ENCODE measurements at places on chromosomes 1 and 21. TPM values are rescaled to one million over a fixed set of nuclear protein-coding genes. Genes with fewer than 3 reads are reported as not detected.

DNA sequence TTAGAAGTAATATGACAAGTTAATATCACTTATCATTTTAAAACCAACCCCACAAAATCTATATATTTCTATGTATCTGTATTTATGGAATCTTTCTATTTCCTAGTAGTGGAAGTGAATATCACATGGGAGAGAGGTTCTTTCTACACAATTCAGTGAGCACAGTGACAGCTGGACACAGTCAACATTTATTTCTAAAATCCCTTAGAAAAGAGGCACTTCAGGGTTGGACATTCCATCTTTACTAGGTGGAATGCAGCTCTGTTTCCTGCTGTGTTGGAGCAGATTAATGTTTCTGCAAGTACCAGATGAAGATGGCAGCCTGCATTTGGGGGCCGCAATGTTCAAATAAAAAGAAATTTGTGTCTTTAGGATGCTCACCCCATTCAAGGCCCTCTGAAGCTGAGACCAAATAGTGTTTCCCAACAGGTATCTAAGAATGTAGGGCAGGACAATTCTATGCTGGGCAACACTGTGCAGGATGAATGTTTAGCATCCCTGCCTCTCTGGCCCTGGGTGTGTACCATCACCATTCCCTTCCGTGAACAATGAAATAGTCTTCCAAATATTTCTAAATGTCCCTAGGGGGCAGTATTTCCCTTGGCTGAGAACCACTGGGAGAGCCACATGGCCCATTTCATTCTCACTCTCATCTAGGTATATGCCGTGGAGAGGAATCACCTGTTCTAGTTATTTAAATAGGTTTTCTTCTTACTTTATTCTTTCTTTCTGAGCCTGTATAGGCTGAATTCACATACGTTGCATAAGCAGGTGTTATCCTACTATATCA, 394.8 kb downstream of the PRDM2 start:
- DNase-seq: peak; percentile 63

Gene SYCP1
- not detected for total RNA-seq

DNA sequence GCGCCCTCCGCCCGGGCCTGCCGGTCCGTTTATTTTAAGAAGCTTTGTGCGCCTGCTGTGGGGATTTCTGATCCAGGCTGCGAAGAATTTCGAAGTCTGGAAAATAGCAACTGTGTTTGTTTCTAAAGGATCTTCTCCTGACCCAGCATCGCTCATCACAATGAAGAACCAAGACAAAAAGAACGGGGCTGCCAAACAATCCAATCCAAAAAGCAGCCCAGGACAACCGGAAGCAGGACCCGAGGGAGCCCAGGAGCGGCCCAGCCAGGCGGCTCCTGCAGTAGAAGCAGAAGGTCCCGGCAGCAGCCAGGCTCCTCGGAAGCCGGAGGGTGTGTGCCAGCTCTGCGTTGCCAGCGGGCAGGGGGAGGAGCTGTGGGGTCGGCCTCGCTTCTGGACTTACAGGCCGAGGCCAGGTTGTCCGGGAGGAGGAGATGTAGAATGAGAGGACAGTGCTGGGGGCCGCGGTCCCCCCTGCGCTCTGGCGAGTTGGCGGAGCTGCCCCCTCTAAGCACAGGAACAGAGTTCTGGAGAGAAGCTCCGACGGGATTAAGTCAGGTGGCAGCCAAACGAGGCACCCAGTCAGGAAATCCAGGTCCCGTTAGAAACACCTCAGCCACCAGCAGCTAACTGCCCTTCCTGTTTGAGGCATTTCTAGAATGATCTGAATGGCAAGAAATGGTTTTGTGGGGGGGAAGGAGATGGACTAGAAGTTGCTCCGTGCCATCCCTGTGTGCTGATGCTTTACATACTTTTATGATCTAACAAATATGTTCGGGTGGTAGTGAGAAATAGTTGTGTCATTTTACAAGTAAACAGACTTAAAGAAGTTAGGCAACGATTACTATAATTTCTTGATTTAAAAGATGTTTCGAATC, 948 bp downstream of the TXLNA start:
- peak; percentile 56 for DNase-seq

Gene HCRTR1
- total RNA-seq: not detected

Gene C1QB
- 0.51 TPM for total RNA-seq

DNA sequence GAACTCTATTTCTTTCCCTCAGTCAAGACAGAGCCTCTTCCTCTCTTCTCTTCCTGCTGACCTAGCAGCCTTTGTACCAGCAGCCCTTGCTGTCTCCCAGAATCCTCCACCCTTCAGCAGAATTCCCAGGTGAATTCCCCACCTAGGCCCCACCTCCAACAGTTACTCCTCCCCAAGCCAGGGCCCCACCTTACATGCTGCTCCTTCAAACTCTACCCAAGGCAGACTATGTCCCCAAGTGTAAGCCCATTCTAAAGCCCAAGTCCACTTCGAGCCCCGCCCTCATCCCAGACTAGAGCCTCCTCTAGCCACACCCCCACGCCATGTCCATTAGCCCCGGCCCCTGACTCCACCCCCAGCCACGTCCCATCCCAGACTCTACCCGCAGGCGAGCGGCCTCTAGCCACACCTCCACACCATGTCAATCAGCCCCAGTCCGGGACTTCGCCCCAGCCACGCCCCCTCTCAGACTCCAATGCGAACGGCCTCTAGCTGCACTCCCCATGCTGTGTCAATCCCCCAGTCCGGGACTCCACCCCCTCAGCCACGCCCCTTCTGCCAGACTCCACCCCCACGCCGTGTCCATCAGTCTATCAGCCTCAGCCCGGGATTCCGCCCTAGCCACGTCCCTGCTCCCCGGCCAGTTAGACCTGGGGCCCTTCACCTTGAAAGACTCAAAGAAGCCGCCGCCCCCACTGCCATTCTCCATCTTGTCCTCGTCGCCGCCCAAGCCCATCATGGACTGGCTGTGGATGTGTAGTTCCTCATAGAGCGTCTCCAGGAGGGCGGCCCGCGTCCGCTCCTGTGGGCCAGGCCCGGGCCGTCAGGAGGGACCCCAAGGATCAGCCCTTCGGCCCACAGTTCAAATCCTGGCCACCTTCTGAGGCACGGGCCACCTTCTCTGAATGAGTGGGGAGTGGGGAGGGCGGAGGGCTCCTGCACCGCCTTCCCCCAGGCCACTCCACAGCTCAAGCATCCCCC, 61.3 kb downstream of the RAP1GAP start:
- DNase-seq: peak; percentile 100

Gene ADORA3
- not detected for total RNA-seq

DNA sequence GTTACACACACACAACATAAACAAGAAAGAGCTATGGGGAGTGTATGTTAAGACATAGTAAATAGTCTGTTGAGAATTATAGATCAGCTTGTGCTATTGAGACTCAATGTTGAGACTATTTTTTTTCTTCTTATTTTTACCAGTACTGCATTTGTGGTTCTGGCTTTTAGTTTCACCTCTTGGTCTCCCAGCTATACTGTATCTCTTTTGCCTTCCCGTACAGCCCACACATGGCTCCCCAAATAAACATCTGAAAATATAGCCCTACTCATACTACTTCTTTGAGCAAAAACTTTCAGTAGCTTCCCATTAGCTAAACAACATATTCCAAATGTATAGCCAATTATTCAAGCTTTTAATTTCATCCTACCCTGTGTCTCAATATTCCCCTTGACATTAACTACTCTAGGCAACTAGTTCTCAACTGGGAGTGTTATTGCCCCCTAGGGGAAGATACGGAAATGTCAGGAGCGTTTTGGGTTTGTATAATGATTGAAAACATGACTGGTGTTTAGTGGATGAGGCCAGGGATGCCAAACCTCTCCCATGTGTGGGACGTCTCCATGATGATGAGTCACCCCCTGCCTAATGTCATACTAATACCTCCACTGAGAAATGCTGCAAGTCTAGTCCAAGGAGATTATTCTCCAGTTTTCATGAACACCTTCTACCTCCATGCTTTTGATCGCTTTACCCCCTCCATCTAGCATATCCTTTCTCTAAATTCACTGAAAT, 6.8 kb downstream of the RPE65 start:
- peak; percentile 32 for DNase-seq

DNA sequence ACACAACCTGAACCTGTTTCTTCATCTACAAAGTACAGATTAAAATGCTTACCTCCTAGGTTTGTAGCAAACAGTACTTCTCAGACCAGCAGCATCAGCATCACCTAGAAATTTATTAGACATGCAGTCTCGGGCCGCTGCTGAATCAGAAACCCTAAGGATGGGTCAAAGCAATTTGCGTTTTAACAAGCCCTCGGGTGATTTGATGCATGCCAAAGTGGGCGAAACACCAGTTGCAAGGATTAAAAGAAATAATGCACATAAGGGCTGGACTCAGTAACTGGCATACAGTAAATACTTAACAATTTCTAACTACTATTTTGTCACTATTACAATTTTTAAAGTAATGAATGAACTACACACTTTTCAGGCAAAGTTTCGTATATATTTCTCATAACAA, 47.5 kb downstream of the SH3GLB1 start:
- DNase-seq: no peak

Gene SHISAL2A
- not detected for total RNA-seq

DNA sequence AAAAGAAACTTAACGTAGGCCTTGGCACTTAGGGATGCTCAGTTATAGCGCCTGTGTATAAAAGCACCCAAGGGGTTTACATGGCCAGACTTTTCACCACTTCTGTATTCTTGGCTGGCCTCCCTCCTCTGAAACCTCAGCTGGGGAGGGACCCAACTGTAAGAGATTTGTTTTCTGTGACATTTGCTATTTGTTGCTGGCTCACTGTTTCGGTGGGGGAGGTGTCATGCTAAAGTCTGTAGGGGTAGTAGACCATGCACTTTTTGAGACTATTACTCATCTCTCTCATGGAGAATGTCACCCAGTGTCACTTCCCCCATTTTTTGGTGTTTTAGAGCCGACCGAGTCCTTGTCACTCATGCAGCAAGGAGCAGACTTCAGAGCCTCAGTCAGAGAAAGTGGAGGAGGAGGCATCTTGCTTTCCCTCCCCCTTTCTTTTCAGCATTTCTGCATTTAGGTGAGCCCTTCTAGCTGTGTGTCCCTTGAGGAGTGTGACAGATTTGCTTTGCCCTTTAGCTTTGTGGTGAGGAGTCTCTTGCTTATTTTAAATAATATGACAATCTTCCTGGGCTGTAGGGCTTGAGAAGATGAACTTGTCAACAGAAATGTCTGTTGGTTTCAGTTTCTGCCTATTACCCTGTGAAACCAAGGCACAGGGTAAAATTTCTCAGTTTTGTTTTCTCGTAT, 160.1 kb downstream of the FASLG start:
- DNase-seq: no peak

Gene NPHS2
- not detected for total RNA-seq

DNA sequence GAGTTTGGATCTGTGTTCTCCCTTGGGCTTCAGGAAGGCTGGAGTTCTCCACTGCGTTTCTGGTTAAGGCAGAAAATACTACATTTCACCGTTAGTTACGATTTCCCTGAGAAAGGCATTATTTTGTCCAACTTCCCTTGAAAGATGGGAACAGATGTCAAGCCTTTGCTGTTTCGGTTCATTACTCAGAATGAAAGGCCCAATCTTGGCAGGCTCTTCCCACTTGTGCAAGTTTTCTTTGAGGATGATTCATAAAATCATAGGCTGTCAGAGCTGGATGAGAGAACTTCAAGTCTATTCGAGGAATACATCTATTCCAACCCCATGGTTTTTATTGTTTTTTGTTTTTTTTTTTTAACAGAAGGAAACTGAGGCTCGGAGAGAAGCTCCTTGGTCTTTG, 205.2 kb downstream of the GRIK3 start:
- DNase-seq: no peak

DNA sequence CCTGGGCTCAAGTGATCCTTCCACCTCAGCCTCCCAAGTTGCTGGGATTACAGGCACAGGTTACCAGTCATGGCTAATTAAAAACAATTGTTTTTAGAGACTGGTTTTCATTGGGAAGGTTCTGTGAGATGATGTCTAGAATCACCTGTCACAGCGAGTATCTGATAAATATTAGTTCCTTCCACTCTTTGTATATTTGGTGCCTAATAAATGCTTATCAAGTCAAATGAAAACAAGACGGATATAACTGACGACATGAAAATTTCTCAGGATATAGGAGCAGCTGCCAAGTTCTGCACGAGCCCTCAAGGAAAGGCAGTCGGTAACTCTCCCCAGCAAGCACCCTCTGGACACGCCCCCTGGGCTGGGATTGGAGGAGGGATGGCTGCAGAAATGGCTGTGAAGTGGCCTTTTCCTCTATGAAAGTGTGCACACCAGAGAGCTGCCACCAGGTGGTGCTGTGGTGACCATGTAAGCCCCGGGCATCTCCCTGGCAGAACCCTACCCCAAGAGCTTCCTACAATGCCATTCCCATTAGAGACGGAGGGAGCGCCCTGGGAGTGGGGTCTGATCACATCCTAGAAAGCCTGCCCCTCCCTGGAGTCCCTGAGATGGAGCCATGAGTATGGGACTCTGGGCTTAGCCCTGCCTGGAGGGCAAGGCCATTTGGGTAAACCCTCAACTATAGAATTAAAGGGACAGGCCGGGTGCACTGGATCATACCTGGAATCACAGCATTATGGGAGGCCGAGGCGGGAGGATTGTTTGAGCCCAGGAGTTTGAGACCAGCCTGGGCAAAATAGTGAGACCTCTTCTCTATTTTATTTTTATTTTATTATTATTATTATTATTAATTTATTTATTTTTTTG, 50.9 kb downstream of the HTR6 start:
- DNase-seq: peak; percentile 93

GRCh38 chr1:7572654-7573152, 198.4 kb upstream of the VAMP3 start:
- DNase-seq: peak; percentile 44

DNA sequence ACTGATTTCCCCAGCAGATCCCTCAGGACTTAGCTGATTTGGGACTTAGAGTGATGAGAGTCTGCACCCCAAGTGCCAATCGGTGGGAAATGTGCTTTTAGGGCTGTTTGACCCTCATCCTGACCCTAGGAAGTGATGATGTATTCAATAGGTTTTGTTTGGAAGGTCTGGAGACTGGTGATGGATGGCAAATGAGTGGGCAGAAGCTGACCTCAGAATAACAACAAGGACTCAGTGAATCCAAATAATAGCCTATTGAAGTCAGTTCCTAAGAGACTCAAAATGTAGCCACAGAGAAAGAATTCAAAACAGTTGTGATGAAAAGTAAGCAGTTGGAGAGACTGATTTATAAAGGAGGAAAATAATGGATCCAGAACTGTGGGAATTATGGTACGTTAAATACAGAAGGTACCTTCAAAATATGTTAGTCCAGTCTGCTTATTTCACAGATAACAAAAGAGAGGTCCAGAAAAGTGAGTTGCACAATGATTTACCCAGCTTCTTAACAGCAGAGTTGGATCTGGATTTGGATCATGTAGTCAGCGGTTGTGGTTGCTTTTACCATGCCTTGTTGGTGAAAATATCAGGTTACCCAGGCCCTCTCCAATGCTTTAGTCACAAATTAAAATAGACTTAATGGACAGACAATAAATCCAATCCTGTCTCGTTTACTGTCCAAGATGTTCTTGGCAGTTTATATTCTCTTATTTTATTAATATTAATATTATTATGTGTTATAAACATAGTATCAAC, 123.0 kb upstream of the PTBP2 start:
- no peak for DNase-seq

Gene FAM72B
- 26.1 TPM for total RNA-seq

GRCh38 chr1:39230261-39231190, 26.0 kb downstream of the MACF1 start:
- no peak for DNase-seq

- peak; percentile 61 for DNase-seq
Measured at GRCh38 chr1:84632673-84633434, 57.4 kb downstream of the SSX2IP start.

All from K562 (cell line).